ENCODE measurements at places on chromosomes 7 and 10. TPM values are rescaled to one million over a fixed set of nuclear protein-coding genes. Genes with fewer than 3 reads are reported as not detected.

DNA sequence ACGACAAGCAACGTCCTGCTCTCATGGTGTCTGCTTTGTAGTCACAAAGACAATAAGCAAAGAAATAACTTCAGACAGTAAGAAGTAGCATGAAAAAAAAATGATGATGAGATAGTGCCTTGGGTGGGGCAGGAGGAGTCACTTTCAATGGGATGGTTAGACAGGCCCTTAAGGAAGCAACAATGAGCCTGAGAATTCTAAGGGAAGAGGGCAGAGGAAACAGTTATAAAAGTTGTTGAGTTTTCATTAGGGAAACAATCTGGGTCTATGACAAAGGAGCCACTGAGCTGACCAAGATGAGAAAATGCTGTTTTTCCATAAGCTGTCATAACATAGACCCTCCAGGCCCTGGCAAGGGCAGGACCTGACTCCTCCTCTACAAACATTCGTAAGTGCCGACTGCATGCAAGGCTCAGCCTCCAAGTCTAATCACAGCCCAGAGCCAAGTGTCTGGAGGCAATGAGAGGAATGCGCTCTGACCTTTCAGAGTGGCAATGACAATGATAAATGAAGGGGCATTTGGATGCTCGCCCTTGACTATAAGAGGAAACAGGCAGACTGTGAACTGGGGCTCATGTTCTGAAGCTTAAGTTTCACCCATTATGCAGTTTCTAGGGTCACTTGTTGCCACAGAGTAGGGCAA, 43.7 kb downstream of the PPP1R3C start:
- no peak for DNase-seq

Gene ALDH18A1
- 89.3 TPM for total RNA-seq

Gene LIPM
- total RNA-seq = not detected

Gene DOCK4
- 46.6 TPM for total RNA-seq

Gene TMEM229A
- not detected for total RNA-seq

GRCh38 chr7:106462914-106463482, 178.2 kb upstream of the NAMPT start:
- no peak for DNase-seq

- DNase-seq = no peak
Observed at GRCh38 chr7:50332241-50333165, 28.0 kb downstream of the IKZF1 start.

- DNase-seq = no peak
Observed at GRCh38 chr10:96664563-96664962, 55.8 kb downstream of the PIK3AP1 start.

Gene AMZ1
- total RNA-seq = not detected

- no peak for DNase-seq
Observed at GRCh38 chr7:135888740-135889139, 88.4 kb downstream of the MTPN start.

GRCh38 chr10:17426263-17426750, 28.1 kb downstream of the ST8SIA6 start:
- DNase-seq = no peak

DNA sequence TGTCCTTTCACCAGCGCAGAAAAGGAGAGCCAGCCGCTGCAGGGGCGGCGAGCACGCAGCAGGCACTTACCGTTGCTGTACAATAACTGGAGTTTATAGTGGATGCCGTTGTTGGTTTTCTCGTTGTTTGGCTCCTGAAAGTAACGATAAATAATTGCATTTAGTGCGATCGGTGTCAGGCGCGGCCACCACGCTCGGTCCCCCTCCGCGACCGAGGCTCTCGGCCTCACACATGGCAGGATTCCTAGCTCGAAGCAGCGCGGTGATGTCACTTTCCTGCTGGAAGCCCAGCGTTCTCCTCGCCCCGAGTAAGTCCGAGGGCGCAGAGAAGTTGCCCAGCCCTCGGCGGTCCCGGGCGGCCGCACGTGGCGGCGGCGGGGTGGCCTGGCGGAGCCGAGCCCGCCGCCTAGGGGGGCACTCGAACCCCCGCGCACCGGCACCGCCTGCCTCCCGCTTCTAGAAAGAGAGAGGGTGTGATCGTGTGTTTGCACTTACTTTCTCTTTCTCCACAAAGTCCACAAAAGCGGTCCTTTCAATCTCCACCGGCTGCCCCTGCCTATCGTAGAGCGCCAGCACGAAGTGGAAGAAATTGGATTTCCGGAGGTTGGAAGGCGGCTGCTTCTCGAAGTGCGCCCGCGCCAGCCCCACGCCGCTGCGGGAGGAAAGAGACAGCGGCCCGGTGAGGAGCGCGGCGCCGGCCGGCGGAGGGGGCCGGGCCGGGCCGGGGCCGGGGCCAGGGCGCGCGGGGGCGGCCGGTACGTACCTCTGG, 1.0 kb downstream of the EBF3 start:
- DNase-seq = no peak

Gene NEUROD6
- not detected for total RNA-seq

Gene NXPH1
- not detected for total RNA-seq

GRCh38 chr10:5531558-5532306, 7.0 kb downstream of the CALML3 start:
- no peak for DNase-seq

DNA sequence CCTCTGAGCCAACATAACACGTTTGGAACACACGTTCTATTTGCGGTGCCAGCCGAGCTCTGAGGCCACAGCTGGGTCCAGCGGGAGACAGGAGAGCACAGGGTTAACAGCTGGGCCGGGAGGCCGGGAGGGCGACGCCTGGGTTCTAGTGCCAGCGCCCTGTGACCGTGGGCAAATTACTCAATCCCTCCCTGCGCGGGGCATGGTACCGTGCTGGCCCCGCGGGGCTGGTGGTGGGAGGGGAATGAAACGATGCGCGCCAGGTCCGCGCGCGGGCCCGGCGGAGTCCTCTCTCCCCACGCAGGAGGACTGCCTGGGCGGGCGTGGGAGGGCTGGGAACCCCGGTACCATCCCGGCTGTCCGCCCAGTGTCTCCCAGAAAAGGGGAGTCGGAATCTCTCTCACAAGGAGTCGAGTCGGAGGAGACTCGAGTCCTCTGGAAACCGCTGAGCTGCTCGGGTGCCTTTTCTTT, 30.4 kb downstream of the LEP start:
- no peak for DNase-seq

DNA sequence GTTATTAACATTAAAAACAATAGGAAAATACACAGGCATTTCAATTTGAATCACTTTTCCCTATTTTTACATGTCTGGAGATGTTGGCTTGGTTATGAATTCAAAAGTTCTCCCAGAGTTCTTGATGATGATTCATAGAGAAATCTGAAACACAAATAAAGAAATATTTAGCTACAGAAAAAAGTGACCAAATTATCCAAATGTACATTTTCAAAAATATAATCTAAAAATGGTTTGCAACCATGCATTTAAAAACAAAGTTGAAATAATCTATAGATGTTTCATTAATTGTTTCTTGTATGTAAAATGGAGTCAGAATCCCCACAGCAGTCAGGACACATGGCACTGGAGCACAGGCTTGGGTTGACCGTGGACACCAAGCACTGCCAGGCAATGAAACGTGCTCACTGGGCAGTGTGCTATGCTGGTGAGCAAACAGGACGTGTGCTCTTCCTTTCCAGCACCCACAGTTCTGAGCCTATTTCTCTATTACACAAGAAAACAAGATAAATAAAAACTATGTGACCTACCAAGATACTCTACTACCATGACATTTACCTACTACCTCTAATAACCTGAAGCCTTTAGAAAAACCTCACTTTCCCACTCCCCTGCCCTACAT, 44.1 kb upstream of the PTPRN2 start:
- DNase-seq = no peak

GRCh38 chr7:126953461-126953860, 299.3 kb downstream of the GRM8 start:
- no peak for DNase-seq

DNA sequence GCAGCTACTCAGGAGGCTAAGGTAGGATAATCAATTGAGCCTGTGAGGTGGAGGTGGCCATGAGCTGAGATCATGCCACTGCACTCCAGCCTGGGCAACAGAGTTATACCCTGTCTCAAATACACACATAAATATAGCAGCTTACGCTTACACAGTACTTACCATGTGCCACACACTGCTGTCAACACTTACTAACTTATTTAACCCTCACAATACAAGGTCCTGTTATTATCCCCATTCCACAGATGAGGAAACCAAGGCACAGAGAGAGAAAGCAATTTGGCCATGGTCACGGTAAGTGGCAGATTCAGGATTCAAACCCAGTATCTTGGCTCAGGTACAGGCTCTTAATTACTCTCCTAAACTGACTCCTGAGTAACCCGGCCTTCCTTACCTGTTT, 19.1 kb downstream of the DLG5 start:
- DNase-seq = no peak

GRCh38 chr10:123132576-123133477, 2.9 kb upstream of the HMX3 start:
- peak; percentile 56 for DNase-seq

Gene TWIST1
- total RNA-seq = 19.1 TPM

DNA sequence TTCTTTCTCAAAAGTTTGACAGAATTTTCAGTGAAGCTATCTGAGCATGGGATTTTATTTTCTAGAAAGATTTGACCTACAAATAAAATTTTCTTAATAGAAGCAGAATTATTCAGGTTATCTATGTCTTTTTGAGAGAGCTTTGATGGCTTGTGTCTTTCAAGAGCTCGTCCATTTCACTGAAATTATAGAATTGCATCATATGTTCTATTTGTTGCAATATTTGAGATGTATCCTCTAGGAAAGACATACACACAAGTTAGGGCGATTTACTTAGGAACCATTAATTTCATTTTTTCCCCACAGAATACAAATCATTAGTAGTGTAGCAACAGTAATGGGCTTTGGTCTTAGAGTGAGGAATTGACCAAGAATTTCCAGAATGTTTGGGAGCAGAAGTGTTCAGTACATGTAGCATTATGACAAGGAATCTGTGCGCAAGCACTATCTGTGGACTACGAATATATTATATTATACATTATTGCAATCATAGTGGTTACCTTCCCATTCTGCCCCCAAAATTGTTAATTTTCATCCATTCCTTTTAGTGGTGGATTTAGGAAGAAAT, 12.8 kb upstream of the COL17A1 start:
- DNase-seq = no peak

- DNase-seq = no peak
Observed at GRCh38 chr7:116732788-116733694, 61.0 kb downstream of the MET start.

GRCh38 chr10:12195281-12195602, 449 bp downstream of the NUDT5 start:
- no peak for DNase-seq

DNA sequence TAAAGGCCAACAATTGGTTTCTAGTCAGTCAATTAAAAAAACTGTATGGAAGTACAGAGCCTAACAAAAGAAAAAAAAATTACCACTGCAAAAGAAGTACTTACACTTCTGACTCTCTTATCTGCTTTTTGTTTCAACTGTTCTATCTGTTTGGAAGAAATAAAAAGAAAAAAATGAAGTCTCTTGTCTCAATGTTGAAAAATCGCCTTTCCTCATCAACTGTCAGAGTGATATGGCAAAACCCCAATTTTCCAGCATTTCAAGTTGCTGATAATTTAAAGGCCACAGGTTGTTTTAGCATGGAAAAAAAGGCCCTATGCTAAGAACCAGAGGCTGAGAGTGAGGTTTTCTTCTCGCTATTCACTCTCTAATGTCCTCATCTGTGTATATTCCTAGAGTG, 13.6 kb downstream of the ZDHHC6 start:
- no peak for DNase-seq

DNA sequence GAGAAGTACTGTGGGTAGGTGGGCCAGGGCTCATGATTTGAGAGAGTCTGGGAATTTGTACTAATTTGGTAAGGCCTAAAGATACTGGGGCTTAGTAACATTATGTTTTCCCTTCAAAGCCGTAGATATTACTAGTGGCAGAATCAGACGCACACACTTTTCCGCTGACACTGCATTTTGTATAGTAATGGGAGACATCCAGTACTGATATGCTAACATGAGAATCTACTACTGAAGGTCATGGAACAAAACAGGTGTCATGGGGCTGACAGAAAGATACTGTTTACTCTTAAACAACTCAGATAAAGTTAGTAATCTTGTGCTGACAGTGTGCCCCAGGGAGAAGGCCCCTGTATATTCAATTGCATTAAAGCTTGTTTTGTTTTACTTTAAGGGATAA, 11.1 kb upstream of the GIMAP7 start:
- DNase-seq = no peak

- DNase-seq = no peak
Observed at GRCh38 chr7:101845974-101846373, 28.5 kb downstream of the CUX1 start.

Gene PDK4
- total RNA-seq = not detected

GRCh38 chr10:34224639-34225038, 590.5 kb downstream of the PARD3 start:
- DNase-seq = no peak

DNA sequence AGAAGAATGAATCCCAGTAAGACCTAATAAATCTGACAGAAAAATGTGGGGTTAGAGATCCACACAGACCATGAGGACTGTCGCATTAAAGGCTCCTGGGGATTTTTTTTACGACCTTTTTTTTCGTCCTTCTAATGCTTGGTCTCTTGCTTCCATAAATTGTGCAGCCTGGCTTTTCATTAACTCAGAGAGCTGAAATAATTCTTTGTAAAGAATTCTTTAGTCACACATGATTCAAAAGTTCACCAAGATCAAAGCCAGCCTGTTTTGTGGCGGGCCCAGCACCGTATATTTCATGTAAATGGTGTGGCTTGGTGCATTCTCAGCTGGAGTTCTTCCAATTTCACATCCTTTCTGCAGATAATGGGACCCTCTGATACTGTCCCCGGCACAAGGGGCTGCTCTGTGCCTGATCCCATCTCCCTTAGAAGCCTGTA, 206.6 kb upstream of the BMPER start:
- no peak for DNase-seq

DNA sequence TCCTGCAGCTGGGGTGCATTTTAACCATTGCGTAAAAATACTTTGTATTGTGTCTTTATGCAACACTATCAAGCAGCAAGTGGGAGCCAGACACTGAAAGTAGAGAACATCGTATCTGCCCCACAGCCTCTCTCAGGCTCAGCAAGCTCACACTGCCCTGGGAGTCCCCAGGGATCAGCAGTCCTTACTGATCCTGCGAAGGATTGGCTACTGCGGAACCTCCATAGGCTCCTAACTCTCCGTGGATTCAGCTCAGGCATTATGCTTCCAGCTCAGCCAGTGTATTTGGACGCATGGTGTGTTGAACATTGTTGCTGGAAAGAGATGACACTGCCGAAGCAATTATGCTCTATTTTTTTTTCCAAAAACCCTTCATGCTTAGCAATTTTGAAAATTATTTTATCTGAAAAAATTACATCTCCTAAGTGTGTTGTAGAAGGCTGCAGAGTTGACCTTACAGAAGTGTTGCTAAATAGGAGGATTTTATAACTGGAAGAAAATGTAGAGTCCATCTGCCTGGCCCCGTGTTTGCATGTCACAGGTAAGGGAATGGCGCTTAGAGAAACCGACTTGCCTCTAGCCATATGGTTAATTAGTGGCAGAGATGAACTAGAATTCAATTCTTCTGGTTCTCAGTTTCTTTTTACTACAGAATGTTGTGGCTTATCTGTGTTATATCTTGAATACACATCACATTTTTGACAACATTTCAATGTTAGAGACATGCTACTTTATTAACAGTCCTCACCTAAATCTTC, 276.4 kb upstream of the COBL start:
- DNase-seq = no peak
